ENCODE measurements at places on chromosomes 12 and 14.
A peak's percentile ranks its signal among the peaks of the same experiment; 100 is the strongest.

GRCh38 chr14:21557084-21557901 is 22.6 kb downstream of the OR10G3 start:
- DNase-seq: peak; percentile 86

GRCh38 chr12:8038659-8039114 is 6.2 kb downstream of the FOXJ2 start:
- DNase-seq: peak; percentile 27

DNA sequence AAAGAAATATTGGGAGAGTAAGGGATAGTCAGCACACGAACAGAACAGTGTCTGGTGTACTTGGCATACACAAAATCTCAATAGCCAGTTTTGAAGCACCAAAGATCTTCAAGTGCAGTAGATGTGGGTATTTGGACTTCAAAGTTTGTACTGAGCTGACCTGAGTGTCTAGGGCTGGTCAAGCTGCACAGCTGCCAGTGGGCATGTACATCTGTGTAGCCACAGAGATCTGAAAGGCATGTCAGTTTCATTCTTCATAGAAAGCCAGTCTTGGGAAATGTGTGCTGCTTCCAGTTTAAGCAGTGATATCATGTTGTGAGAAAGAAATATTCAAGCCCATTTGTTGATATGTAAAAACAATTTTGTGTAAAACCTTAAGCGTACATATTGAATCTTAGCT is 279.0 kb upstream of the SYT10 start:
- no peak for DNase-seq

- peak; percentile 67 for DNase-seq
Measured at GRCh38 chr12:66107451-66107915, 23.1 kb downstream of the LLPH start.

DNA sequence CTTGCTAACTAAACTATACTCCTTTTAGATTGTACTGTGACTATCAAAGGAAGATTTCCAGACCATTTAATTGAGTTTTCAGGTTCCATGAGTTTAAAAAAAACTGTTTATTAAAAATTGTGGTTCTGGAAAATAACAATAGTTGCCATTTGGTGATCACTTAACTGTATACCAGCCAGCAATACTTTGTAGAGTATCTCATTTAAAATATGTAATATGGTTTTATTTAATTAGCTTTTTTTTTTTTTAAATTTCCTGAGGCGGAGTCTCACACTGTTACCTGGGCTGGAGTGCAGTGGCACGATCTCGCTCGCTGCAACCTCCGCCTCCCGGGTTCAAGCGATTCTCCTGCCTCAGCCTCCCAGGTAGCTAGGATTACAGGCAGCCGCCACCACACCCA is 7.4 kb downstream of the MARK3 start:
- DNase-seq: no peak

GRCh38 chr14:74348241-74348734 is at the start of gene VRTN:
Gene VRTN, plus strand, starts transcription at chr14:74348471. Its CDS starts 8,313 bp downstream, at chr14:74356784.
- no peak for DNase-seq

DNA sequence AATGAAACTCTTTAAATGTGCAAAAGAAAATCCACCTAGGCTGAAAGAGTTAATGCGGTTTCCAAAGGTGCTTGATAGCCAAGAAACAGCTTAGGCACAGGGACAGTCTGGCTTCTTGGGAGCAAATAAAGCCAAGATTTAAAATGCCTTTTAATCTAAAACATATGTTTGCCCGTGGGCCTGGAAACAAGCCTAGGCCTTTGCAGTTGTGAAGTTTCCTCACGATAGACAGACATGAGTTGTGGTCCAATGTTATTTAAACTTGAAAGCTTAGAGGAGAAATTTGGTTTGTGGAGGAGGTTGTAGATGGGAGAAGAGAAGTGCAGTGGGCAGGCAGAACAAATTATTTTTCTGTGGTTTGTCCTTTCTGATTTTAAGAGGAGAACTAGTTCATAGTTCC is 29.8 kb downstream of the PROX2 start:
- no peak for DNase-seq

GRCh38 chr12:89768586-89769482 is 60.2 kb upstream of the ATP2B1 start:
- DNase-seq: peak; percentile 30

GRCh38 chr14:68271913-68272391 is 452.4 kb downstream of the RAD51B start:
- no peak for DNase-seq

- DNase-seq: no peak
Measured at GRCh38 chr14:90658541-90658967, 157.7 kb downstream of the TTC7B start.

GRCh38 chr12:58416236-58416635 is 474.9 kb downstream of the ATP23 start:
- no peak for DNase-seq

GRCh38 chr14:89144066-89144465 is 273.0 kb downstream of the FOXN3 start:
- DNase-seq: no peak

GRCh38 chr12:19120795-19121194 is 8.7 kb upstream of the PLEKHA5 start:
- DNase-seq: no peak

- DNase-seq: no peak
Measured at GRCh38 chr12:94267921-94268471, 119.6 kb downstream of the PLXNC1 start.

DNA sequence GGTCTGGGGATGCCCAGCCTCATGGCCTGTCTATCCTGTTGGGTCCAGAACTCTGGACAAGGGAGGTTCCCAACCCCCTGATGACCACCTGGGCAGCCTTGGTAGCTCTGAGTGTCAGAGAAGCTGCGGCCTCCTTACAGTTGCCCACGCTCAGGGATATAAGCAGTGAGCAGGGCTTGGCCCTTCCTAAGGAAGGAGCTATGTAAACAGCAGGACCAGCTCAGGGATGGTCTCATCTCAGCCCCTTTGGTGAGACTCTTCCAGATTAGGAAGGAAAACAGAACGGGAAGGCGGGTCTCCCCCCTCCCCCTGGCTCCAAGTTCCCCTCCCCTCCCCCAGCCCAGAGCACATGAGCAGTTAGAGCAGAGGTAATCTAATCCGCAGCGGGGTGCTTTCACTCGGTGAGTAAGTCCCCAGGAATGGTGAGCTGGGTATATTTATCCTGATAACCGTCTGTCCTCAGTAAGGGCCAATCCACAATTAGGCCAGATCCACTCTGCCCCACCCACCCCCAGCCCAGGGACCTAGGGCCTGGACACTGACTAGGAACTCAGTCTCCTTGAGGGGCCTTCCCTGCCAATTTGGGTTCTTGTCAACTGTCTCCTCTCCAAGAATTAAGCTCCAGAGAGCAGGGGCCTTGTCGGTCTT is 29.5 kb upstream of the RPLP0 start:
- no peak for DNase-seq

DNA sequence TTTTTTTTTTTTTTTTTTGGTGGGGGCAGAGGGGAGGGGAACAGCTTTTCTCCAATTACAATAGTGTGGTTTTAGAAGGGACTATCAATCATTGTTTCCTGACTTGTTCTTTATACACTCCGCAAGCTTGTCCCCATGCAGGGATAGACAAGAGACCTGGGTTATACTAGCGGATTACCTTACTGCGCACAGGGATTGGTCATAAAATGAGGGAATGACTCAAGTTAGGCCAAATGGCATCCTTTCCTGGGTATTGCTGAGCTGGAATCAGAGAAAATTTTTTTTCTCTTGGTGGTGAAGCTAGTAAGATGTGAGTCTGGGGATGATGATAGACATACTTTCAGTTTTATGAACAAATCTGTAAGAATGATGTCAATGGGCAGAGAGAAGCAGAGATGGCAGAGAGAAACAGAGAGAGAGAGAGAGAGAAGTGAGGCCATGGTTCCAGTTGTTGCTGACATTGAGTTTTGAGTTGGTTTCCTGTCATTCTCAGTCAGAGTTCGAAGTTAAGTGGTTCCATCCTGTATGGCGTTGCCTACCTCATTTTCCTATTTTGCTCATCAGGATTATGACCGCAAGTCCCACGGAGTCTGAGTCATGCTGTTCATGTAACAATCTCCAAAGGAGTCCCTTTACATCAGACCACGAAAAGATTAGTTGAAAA is 59.1 kb upstream of the OTOGL start:
- no peak for DNase-seq

DNA sequence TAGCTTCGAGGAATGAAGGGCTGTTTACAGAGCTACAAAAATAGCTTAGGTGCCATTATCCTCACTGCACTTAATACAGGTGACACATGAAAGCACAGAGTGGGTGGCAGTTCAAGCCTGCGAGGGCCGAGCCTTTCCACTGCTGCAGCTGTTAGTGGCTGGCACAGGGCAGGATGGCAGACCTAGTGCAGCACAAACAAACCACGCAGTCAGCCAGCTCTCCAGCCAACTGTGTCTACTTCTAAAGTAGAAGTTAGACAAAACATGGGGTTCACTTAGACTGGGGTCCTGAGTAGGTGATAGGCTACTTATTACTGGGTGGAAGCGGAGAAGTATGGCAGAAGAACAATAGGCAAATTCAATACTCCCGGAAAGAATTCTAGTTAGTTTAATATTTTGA is 95.4 kb downstream of the DUSP16 start:
- peak; percentile 44 for DNase-seq

GRCh38 chr12:18700271-18700670 is 37.5 kb downstream of the PLCZ1 start:
- DNase-seq: no peak

GRCh38 chr14:87059060-87059839 is 933.7 kb downstream of the GALC start:
- no peak for DNase-seq

- DNase-seq: no peak
Measured at GRCh38 chr12:104551-105081, 38.0 kb downstream of the IQSEC3 start.

GRCh38 chr14:73180385-73180805 is 44.1 kb downstream of the PSEN1 start:
- no peak for DNase-seq

GRCh38 chr12:110971936-110972335 is 51.6 kb upstream of the MYL2 start:
- no peak for DNase-seq

DNA sequence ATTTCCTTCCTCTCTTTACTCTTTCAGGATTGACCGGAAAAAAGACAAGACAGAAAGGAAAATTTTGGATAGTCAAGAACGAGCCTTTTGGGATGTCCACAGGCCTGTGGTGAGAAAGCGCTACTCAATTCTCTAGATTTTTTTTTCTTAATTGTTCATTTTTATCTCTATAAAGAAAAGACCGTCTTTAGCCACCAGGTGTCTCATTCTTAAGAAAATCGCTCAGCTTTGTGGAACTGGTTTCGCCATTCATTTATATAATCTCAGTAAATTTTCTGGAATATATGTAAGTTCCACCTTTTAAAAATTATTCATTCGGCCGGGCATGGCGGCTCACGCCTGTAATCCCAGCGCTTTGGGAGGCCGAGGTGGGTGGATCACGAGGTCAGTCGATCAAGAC is 421.1 kb downstream of the DPF3 start:
- DNase-seq: no peak

GRCh38 chr12:14900521-14901227 is 15.0 kb upstream of the MGP start:
- no peak for DNase-seq

DNA sequence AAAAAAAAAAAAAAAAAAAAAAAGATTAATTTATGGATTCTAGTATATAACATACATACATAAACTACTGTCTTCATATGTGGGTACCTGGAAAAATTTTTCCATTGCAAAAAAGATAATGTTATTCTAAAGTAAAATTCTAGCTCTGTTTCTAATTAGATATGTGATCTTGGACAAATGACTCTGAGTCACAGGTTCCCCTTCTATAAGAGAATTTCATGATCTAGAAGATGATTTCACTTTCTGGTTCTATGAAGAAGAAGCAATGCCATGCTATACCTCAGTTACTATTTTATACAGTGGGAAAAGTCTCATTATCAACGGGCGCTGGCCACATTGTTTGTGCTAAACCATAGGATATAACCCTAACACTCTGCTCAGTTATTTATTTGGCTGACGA is 351.3 kb downstream of the ZFP36L1 start:
- DNase-seq: no peak

DNA sequence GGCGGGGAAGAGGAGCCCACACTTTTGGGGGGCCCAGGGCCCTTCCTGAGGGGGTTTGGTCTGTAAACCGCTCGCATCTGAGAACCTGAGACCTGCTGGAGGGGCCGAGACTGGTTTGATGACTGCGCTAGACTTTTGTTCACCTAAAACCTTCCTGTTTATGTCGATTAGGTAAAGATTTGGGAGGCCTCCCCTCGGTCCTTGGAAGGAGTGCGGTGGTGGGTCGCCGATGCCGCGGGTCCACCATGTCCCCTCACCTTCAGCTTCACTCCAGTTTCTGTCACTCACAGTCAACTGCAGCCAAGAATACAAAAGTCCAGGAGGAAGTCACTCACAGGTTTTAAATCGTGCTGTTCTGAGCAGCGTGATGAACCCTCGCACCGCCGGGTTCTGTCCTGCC is 10.5 kb upstream of the GALNT9 start:
- no peak for DNase-seq

DNA sequence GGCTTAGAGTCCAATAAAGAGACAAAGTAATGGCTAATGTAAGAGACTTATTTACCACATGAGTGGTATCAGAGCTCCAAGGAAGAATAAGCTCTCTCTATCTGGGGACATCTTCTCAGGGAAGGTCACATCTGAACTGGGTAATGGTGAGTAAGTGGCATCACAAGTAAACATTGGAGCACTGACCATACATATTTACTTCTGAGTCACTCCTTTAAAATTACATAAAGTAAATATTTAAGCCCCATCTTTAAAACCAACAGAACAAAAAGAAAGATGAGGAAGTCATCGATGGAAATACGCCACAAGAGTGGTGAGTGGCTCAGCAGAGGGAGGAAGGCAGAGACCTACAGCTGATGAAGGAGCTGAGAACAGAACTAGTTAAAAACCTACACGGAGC is 159.9 kb downstream of the DUSP6 start:
- DNase-seq: no peak

DNA sequence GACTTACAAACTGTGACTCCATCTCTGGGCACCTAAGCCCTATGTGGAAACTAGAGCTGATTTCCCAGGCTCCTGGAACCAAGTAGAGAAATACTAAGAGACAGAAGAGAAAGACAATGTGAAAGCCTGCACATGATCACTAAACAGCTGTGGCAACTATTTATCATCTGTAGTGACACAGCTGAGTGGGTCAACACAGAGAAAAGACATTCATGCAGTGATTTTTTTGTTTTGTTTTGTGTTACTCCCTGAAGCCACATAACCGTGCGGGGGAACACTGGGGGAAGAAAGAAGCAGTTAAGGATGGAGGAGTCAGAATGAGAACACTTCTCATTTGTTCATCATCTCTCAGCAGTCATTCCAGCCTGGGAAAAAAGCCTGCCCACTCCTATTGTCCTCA is 1.5 kb downstream of the PRR4 start:
- no peak for DNase-seq
